ENCODE measurements at places on chromosomes 3 and 15.

DNA sequence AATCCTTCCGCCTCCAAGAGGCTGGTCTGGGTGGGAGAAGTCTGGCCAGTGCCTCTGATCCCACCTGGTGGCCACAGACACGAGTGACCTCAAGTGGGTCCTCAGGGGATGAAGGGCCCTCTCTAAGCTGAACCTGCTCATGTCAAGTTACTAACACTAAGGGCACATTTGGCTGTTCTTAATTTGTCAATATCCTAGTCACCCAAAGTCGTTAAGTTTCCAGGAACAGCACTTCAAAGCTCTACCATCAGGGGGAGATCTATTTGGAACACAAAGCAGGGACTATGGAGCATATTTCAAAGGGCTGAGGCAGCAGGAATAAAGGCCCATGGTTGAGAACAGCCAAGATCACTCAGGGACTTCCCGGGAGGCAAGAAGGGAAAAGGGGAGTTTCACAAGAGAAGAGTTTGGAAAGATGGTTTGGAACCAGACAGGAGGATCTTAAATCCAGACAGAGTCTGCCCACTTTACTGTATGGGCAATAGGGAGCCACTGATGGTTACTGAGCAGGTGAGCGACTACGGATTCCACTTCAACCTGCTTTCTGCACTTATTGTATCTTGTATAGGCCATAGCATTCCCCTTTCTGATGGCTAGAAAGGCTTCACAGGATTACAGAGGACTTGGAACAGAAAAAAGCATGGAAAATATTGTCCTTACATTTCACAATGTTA, 13.7 kb downstream of the OXTR start:
- no peak for DNase-seq

DNA sequence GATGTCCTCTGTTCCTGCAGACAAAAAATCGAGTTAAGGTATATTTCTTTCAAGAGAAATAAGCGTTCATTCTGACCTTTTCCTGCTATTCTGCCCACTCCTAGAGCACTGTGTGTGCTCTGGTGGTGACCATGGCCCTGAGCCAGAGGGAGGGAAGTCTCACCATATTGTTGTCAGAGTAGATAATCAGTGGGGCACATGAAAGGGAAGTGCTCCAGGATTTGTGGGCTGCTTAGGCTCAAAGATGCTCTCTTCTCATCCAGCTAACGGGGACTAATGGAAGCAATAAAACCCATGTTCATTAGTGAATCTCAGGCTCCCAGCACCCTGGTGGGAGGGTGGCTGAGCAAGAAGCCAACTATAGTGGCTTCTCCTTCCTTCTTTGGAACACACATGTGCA, 70.7 kb upstream of the EOMES start:
- DNase-seq: no peak

- DNase-seq: no peak
Observed at GRCh38 chr3:194941956-194942511, 256.4 kb downstream of the FAM43A start.

GRCh38 chr3:99407257-99407656, 231.1 kb upstream of the COL8A1 start:
- peak; percentile 8 for DNase-seq

DNA sequence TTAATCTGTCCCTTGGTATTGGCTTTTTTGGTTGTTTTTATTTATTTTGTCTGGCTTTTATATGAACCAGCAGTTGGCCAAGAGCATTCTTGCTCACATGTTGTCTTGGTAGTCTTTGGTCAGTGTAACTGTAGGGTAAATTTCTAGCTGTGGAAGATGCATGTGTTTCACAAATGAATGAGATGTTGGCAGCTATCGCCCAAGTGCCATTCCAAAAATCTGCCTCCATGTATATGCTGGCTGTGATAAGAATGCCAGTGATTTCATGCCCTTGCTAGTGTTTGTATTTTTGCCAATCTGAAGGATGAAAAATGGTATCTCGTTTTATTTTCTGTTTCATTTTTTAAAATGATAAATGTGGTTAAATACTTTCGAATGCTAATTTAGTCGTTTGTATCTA, 50.1 kb downstream of the TLNRD1 start:
- DNase-seq: no peak

GRCh38 chr3:31996195-31996594, 14.6 kb downstream of the ZNF860 start:
- DNase-seq: no peak

DNA sequence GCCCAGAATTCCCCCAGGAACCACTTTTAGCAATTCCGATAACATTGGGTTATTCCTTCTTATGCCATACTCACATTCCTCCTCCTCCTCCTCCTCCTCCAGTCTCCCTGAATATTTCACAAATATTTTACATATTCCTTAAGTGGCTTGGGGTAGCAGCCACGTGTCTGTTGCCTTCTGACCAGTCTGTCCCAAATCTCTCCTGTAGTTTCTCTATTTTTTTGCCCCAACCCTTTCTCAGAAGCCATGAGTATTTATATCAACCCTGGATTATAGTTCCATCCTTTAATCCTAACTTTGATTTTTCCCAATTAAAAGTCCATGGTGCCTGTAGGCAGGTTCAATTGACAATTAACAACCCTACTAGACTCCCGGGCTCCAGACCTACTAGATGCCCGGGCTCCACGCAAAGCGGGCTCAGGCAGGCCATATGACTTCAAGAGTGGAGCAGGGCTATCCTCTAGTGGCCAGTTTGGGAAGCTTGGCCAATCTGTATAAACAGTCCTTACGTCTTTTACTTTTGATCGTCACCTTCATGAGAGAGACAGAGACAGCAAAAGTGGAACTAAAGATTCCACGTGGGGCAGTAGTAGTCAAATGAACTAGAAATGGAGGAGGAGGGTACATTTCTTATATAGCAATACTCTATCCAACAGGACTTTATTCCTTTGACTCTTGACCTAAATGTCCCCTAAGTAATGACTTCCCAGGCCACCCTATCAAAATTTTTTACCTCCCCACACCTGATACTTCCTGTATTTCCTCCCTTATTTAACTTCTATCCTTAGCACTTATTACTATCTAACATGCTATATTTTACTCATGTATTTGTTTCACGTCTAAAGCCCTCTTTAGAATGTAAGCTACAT, 69.7 kb downstream of the USF3 start:
- peak; percentile 65 for DNase-seq

DNA sequence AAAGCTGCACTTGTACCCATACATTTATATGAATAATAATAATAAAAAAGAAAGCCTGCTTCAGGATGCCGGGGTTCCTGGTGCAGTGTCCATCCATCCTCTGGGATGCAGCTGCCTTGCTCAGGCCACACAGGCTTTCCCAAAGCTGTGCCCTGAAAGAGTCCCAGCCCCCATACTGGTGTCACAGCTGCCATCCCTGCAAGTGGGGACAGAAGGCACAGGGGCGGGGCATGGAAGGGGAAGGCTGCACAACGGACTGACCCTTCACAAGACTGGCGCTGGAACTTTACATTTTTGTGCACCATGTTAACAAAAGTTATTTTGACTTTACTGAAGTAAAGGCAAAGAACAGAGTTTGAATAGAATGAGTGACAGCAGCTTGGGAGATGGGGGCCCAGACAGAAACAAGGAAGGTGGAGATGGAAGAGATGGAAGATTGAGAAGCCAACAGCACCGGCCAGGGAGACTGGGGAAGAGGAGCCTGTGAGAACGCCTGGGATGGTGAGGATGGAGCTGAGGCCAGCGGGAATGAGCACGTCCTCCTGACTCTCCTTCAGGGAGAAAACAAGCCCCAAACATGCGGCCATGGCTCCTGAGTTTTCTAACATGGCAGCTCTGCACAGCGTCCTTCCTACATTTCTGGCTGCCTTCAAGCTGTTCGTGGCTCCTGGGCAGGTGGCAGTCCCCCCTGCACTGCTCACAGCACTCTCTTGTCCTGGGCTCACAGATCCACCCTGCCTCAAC, 73.1 kb downstream of the ABTB1 start:
- no peak for DNase-seq

Measured in lung (tissue), 17 donors.